ENCODE measurements at places on chromosomes 2 and 18.

- no peak for DNase-seq
Measured at GRCh38 chr2:227461811-227462461, 10.0 kb upstream of the AGFG1 start.

DNA sequence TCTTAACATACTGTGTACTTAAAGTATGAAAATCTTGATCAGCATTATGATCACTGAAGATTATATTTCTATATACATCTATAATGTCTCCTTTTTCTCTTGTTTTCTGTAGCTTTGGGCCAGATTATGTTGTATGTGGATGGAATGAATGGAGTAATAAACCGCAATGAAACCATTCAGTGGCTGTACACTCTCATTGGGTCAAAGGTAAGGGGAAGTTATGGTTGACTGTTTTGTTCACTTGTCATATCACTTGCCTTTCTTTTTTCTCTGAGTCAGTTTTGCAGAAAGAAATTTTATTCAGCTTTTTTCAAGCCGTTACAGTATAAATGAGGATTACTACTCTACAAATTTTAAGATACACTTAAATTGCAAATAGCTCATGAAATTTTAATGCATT is 252.5 kb downstream of the TPGS2 start:
- DNase-seq = no peak

- no peak for DNase-seq
Measured at GRCh38 chr18:3721771-3722648, 272.0 kb downstream of the TGIF1 start.

GRCh38 chr2:82128051-82128450 is 1823.5 kb upstream of the LRRTM1 start:
- no peak for DNase-seq

GRCh38 chr18:69996951-69997798 is 49.5 kb upstream of the CD226 start:
- no peak for DNase-seq

All from Right ventricle myocardium inferior (tissue), 1 donor.